Activated CD8-positive, alpha-beta memory T cell treated with anti-CD3 and anti-CD28 coated beads, Interleukin-2, amount 50 U/mL, for 4 hours (primary cell): ENCODE measurements at places on chromosomes 16 and 17.

DNA sequence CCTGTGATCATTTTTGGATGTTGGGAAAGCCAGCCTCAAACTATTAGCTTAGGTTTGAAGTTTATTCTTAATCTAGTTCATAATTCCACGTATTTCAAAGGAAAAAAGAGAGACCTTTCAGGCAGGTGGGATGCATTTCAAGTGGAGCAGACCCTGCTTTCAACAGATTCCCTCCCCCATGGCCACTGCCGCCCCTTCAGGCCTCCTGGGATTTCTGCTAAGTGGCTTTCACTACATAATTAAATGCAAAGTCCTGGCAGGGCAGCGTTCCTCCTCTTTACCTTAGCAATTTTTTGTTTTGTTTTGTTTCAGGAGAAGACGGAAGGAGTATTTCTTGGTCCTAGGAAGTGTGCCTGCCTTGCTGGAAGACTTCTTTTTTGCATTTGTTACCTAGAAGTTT is 36.6 kb downstream of the MAF start:
- no peak for DNase-seq

DNA sequence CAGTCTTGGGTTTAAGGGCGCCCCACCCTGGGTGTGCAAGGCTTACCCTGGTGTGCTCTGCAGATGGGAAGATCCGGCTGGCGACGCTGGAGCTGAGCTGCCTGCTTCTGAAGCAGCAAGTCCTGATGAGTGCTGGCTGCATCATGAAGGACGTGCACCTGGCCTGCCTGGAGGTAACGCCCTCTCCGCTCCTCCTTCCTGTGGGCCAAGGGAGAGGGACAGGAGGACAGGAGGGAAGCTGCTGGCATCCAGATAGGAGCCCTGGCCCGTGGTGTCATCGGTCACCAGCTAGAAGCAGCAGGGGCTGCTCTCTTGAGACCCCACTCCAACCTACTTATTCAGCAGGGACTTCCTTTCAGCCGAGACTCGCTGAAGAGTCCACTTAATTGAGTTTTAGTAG is 97.8 kb downstream of the CLEC16A start:
- DNase-seq = no peak

- DNase-seq = no peak
These were observed 48.4 kb downstream of the CENPV start for GRCh38 chr17:16304830-16305229.

DNA sequence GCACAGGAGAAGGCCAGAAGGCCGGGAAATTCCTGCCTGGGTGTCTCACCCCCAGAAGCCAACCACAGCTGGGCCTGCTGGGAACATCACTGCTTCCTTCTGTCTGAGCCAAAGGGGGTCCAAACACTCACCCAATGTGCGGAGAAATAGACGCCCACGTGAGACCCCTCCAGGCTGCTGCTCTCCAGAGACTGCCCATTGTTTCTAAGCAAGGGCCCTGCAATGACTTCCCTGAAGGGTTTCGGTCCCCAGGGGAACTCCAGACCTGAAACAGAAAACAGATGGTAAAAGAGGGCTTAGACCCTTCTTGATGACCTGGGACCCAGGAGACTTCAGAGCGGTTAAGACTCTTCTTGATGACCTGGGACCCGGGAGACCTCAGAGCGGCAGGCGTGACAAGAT is 41.3 kb downstream of the MRM3 start:
- no peak for DNase-seq

DNA sequence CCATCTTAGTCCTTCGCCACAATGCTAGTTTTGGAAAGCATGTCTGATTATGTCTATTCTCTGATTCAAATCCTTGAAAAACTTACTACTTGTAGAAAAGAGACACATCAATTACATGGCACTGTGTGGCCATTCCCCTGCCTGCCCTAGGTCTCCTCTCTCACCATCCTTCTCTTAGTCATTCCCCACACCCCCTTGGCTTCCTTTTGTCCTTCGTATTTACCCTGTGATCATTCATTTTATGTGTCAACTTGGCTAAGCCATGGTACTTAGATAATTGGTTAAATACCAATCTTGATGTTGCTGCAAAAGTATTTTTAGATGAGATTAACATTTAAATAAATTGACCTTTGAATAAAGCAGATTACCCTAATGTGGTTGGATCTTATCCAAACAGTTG is 122.9 kb upstream of the CDH11 start:
- DNase-seq = no peak

GRCh38 chr17:17363638-17364337 is 60.6 kb downstream of the NT5M start:
- no peak for DNase-seq

DNA sequence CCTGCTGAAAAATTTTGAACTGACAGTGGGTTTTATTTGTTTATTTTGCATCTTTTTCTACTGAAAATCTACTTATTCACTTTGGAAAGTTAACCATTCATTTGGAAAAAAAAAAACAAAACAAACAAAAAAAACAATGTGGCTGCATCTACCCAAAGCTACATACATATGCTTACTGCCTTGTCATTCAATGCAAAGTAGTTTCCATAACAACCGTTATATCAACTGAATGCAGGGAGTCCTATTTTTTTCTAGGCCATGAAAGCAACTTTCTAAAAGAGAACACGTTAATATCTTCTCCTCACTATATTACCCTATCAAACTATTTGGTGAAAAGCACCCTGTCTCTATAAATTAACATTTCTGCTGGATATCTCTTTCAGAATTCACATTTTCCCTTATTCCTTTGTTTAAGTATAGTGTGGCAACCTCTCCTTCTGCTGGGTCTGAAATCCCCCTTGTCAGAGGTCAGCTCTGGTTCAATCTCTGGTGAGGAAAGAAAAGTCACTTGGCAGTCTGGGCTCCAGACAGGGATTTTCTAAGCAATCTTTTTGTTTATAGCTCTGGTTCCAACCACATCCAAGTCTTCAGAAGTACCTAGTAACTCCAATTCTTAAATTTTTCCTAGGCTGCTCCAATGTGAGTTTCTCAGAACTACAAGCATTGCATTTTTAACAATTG is 528.4 kb upstream of the TOM1L1 start:
- no peak for DNase-seq

- DNase-seq = no peak
These were observed 8.4 kb downstream of the SDR42E1 start for GRCh38 chr16:82002831-82003230.

DNA sequence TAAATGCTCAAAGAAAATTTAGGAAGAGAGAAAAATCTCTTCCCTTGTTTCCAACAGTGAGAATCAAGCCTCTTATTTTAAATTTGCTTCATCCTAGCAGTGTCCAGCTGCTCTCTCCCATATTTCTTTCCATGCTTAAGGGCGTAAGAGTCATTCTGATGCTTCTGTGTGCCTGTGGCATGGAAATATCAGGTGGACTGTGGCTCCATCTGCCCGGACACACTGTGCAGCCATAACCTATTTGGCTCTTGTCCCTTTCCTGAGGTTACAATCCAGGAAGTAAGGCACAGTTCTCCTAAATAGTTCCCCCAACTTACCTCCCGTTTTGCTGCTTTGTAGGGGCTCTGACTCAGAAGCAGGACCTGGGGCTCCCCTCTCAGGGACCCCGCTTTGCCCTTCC is 6.3 kb upstream of the KRT222 start:
- DNase-seq = no peak

DNA sequence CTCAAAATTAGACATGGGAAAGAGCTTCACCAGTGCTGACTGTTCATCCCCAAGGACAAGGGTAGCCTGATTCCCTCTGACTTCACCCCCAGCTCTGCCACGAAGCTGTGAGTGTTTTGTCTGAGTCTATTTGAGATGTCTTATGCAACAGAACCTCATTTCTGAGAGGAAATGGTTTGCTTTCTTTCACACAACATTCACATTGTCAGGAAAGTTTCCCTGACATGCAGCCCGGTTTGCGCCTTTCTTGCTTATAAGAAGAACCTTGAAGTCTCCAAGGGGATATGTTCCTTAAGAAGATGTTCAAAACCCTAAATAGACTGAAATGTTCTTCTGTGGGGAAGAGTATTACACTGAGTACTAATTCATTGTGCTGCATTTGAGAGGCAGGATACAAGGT is 300.5 kb upstream of the CCL2 start:
- no peak for DNase-seq

GRCh38 chr17:75621489-75621888 is 11.7 kb upstream of the SMIM5 start:
- DNase-seq = no peak
